ENCODE measurements at places on chromosomes 1 and 21. TPM values are rescaled to one million over a fixed set of nuclear protein-coding genes. Genes with fewer than 3 reads are reported as not detected.

Gene LDLRAD1
- not detected for total RNA-seq

Gene C1orf105
- not detected for total RNA-seq

- DNase-seq: no peak
These were observed 18.0 kb downstream of the KLHL12 start for GRCh38 chr1:202908998-202909397.

DNA sequence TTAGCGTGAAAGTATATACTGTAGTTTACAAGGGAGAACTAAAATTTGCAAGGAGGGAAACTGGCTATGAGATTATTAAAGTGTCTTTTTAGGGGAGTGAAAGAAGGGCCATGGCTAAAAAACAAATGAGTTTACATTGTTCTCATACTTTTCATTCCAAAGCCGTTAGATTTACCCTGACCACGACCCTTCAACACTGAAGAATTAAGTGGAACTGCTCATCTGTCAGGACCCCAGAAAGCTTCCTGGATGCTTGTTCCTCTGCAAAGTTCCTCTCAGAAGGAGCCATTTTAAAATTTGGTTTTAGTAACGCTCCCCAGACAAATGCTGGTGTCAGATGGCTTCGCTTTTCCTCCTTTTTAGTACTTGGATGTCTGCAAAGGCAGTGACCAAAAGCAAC is 82.7 kb upstream of the ZBTB18 start:
- no peak for DNase-seq

DNA sequence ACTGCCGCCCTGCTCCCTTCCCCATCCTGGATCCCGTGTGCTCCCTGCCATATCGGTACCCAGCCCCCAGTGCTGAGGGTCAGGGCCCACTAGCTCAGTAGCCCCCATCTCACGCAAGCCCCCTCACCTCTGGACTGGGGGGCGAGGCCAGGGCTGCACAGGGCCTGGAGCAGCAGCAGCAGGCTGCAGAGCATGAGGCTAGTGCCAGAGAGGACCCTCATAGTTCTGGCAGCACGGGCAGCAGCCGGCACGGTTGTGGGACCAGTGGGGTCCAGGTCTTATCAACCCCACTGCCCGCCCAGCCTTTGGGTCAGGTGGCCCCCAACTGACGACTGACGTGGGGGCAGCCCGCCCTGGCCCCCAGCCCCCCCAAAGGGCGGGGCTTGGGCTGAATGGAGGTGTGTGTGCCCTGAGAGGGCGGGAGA is at the start of gene MATN1:
Gene MATN1, minus strand, starts transcription at position 255 of the 425 bp plus-strand sequence. Its CDS starts 34 bp downstream, at position 221.
- no peak for DNase-seq

Gene PAX7
- not detected for total RNA-seq

Gene CFAP57
- not detected for total RNA-seq

Gene PRKACB
- 20.8 TPM for total RNA-seq

GRCh38 chr1:205692423-205692822 is 12.1 kb upstream of the SLC45A3 start:
- no peak for DNase-seq

DNA sequence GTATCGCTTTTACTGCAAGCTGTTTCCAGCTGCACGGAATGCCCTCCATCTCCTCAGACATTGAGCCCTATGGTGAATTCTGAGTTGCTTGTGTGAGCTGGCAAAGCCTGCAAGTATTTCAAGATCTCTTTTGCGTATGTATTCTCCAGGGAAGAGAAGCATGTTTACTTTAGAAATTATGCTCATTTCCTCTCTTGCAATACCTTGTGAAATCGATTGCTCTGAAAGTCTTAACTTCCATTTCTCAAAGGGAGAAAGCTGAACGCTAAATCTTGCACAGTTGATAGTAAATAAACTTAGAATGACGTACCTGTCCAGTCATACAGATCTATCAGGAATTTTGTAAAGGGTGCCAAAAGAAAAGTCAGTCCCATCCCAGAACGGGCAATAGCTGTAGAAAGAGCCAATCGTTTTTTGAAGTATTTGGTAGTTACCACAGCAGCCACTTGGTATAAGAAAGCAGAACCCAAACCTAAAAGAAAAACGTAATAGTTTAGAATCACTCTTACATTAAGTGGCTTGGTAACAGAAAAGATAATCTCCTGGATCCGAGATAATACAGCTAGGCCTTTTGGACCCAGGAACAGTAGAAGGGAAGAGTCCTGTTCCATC is 10.0 kb downstream of the SLC16A4 start:
- no peak for DNase-seq

Gene LCE2D
- not detected for total RNA-seq

Gene FAM177B
- total RNA-seq: not detected

Gene GPATCH4
- 102 TPM for total RNA-seq
